ENCODE measurements at places on chromosomes 12 and 14.

- no peak for DNase-seq
These were observed 8.1 kb upstream of the LHX5 start for GRCh38 chr12:113479590-113480335.

DNA sequence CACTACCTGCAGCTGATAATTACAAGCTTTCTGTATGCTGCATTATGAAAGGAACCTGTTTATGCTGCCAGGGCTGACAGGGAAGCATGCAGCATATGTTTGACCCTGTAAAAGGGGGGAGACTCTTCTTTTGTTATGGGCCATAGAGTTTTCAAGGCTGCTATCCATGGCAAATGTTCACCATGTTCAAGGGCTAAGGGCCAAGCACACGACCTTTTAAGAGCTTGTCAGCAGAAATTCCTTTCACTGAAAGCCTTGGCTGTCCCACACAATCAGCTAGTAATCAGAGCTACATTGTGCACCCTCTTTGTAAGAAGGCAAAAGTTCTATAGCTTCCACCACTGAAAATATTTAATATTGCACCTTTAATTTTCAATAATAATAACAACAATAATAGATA, 74.2 kb upstream of the MBIP start:
- no peak for DNase-seq

DNA sequence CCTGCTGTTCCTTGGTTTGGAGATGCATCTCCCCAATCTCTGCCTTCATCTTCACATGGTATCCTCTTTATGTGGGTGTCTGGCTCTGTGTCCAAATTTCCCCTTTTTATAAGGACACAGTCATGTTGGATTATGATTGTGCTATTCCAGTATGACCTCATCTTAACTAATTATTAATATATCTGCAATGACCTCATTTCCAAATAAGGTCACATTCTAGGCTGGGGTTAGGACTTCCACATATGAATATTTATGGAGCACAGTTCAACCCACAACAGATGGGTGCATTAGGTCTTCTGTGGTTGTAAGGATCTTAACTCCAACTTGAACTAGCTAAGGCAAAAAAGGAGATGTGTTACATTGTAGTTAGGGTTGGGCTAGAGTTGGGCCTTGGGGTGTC, 69.4 kb downstream of the ADCK1 start:
- DNase-seq, result no peak

- DNase-seq, result no peak
These were observed 23.5 kb downstream of the SIX6 start for GRCh38 chr14:60532442-60532841.

DNA sequence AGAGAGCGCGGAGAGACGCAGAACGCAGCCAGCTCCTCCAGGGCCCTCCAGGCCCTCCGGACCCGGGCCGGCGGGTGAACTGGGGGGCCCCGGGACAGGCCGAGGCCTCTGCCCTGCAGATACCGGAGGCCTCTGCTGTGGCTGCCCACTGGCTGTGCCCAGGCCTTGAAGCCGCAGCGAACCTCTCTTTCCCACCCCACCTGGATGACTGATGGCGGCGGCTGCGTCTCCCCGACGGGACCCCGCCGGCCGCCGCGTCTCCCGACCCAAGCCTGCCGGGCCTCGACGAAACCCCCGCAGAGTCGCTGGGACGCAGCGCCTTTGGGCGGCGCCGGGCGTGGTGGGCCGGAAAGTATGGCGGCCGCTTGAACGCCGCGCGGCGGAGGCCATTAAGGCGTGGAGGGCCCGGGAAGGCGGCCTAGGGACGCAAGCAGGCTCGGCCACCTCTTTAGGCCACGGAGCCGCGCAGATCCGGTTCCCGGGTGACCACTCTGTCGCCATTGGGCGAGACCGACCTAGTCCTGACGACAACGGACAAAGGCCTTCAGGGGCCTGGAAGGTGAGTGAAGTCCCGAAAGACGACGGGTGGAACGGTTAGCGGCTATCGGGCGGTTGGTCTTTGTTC, 8.4 kb upstream of the ERGIC2 start:
- DNase-seq, result no peak

DNA sequence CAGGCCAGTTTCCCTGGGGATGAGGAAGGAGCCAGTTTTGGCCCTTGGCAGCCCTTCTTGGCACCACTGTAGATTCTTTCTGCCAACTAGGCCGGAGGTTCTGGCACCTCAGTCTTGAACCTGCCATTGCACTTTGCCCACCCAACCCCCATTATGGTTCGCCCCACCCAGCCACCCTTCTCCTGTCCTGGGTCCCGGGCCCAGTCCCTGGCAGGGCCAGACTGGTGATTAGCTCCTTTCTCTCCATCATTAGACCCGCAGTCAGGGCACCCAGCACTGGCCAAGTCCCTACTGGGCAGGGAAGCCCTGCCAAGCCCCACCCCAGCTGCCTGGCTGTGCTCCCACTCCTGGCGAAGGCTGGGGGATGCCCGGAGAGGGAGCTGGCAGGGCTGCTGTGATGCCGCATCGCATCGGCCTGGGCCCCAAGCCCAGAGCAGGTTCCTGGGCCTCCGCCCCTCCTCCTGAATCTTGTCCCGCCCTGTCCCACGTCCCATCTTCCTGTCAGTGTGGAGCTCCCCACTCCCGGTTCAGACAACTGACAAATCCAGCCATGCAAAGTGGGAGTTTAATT, 9.8 kb downstream of the FAM222A start:
- peak; percentile 84 for DNase-seq

DNA sequence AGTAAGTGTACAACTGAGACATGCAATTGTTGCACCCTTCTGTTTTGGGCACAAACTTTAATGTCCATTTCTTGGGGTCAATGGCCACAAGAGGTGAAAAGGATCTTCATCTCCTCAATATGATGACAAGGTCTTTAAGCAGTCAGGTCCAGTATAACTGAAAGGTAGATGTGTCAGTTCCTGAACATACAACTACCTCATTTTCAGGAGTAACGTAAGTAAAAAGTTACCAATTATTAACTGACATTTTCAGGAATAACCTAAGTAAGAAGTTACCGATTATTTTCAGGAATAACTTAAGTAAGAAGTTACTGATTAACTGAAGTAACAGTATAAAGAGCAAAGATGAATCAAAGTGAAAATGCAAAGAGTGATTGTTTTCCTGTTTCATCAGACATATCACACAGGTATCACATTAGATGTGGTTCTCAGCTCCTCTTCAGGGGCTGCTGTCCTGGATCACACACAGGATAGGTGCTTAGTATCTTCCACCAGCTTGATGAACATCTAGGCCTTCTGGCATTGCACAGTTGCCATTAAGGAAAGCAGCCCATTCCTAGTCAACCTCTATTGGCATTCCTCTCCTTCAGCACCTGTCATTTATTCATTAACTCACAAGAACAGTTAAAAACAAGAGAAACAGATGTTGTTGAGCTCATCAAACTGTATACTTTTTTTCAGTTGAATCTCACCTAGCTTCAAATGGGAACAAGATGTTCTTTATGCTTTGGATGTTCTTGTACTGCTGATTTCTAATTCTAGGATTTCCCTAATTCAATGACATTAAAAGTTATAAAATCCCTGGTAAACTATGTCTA, 200.0 kb downstream of the FOXG1 start:
- no peak for DNase-seq

GRCh38 chr12:108788911-108789310, 57.6 kb upstream of the CORO1C start:
- DNase-seq, result no peak

Measured in C1 segment of cervical spinal cord (tissue), 14 donors.